ENCODE measurements at places on chromosomes 3 and 15.

GRCh38 chr15:100809151-100809550, 70.5 kb upstream of the ALDH1A3 start:
- H3K36me3 ChIP-seq = no peaks in the 10 kb centered on the region
- H3K27me3 ChIP-seq = no peaks in the 10 kb centered on the region
- no peak overlapping the region for H3K4me3 ChIP-seq
- no peaks in the 10 kb centered on the region for H3K4me1 ChIP-seq
- H3K27ac ChIP-seq = no peak overlapping the region
- no peak for DNase-seq

DNA sequence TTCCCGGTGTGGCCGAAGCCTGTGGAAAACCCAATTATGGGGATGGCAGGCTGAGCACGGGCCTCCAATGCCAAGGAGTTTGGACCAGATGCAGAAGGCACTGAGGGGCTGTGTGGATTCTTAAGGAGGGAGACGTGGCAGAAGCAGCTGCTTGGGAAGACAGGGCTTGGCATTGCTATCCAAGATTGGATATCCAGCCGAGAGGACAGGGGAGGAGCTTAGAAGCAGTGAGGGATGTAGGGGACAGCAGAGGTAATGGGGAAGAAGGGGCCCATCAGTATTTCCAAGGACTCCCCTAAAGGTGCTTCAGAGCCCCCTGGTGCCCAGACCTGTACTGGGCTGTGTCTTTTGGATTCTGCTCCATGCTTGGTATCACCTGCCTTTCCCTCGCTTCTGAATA, 112.8 kb upstream of the TLE3 start:
- no peak overlapping the region for H3K4me3 ChIP-seq
- H3K36me3 ChIP-seq = no peaks in the 10 kb centered on the region
- no peaks in the 10 kb centered on the region for H3K4me1 ChIP-seq
- DNase-seq = no peak
- no peaks in the 10 kb centered on the region for H3K27me3 ChIP-seq

- H3K27ac ChIP-seq = no peak overlapping the region
- H3K4me1 ChIP-seq = no peaks in the 10 kb centered on the region
- no peaks in the 10 kb centered on the region for H3K27me3 ChIP-seq
- no peak overlapping the region for H3K4me3 ChIP-seq
- no peak for DNase-seq
- no peaks in the 10 kb centered on the region for H3K36me3 ChIP-seq
These were observed 273.2 kb downstream of the MECOM start for GRCh38 chr3:169390271-169390670.

DNA sequence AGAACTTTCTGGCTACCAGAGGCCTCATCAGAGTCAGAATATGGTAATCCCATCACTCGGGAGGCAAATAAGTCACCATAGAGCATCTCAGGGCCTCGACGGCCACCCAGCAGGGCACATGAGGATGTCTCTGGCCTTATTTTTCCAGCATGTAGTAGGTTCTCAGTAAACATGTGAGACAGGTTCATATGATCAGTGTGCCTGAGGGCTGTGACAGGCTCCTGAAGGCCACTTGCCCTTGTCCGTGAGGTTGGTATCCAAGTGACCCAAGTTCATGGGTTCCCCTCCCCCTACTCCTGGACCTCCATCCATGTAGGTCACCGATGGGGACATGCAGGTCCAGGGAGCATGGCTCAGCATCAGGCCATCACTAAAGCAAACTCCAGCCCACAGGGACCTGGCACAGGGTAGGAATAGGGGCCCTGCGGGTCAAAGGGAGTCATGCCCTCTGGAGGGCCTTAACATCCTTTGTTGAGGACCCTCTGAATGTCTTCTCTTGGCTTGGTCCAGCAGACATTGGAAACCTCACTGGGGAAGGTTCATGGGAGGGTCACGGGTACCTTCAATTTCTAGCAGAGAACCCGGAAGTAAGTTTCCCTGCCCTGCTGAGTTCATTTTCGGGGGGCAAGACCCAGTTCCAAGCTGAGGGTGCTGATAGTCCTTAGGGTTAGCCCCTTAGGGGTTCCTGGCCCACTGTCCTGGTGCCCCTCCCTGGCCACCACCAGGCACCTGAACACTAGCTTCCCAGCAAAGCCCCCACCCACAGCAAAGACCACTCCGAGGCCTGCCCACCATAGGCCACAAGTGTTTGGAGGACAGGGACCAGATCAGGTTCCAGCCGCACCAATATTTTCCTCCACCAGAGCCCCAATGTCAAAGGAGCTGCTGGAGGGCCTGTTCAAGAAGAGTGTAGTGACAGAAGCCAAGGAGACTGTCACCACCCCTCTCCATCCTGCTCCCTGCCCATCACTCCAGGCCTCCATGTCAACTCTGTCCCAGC, 61.1 kb downstream of the ZNF445 start:
- no peak for DNase-seq
- no peaks in the 10 kb centered on the region for H3K36me3 ChIP-seq
- H3K27ac ChIP-seq = no peak overlapping the region
- H3K4me3 ChIP-seq = no peak overlapping the region
- no peaks in the 10 kb centered on the region for H3K27me3 ChIP-seq

Data from CD4-positive, alpha-beta memory T cell (primary cell).